ENCODE measurements at places on chromosomes 3 and 15. TPM values are rescaled to one million over a fixed set of nuclear protein-coding genes. Genes with fewer than 3 reads are reported as not detected.

EBLN2 gene
- polyA plus RNA-seq = 8.3 TPM

GOLGA6L4 gene
- polyA plus RNA-seq = 8.4 TPM

LRTM1 gene
- not detected for polyA plus RNA-seq

CNTN4 gene
- 13.9 TPM for polyA plus RNA-seq

GOLGA8B gene
- polyA plus RNA-seq = 462 TPM

KBTBD12 gene
- not detected for polyA plus RNA-seq

STRIT1 gene
- 1.1 TPM for polyA plus RNA-seq

SETD5 gene
- 33.6 TPM for polyA plus RNA-seq

MAP1A gene
- polyA plus RNA-seq = 3.4 TPM

ARNT2 gene
- polyA plus RNA-seq = 49.8 TPM
